ENCODE measurements at places on chromosomes 3 and 15.

DNA sequence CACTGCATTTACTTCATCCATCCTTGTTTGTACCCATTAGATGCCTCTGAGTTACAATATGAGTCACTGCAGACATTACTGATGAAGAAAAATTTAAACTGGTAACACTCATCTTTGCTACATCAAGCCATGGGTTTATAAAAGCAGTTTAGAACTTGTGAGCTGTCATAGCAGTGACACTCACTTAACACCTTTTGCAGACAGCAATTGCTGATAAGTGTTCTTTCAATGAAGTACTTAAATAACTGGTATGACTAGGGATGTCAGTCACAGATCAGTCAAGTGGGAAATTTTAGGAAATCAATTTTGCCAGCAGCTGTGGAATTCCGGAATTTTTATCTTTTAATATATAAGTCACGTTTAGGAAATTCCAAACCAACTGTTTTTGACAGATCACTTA, 643.0 kb downstream of the TBL1XR1 start:
- no peak for DNase-seq

- no peak for DNase-seq
Observed at GRCh38 chr3:169665264-169666075, 2.0 kb upstream of the MECOM start.

- DNase-seq, result no peak
Observed at GRCh38 chr15:72971766-72972165, 80.5 kb upstream of the NEO1 start.

DNA sequence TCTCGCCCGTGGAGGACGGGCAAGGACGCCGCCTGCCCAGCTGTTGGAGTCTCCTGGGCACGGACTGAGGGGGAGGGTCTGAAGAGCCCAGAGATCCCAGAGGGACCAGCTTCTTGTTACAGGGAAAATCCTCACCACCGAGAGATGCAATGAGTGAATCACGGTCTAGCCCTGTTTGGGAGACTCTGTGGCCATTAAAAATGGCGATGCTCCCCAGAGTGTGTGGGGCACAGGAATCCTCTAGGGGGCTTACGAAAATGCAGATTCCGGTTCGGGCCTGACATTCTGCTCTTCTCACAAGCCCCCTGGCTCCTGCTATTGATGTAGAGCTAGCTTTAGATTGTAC, 35.5 kb upstream of the EPHB3 start:
- DNase-seq, result no peak

DNA sequence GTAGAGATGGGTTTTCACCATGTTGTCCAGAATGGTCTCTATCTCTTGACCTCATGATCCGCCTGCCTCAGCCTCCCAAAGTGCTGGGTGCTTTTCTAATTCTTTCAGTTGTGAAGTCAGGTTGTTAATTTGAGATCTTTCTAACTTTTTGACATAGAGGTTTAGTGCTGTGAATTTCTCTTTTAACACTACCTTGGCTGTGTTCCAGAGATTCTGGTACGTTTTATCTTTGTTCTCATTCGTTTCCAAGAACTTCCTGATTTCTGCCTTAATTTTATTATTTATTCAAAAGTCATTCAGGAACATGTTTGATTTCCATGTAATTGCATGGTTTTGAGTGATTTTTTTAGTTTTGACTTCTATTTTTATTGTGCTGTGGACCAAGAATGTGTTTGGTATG, 63.5 kb upstream of the CCDC54 start:
- no peak for DNase-seq

DNA sequence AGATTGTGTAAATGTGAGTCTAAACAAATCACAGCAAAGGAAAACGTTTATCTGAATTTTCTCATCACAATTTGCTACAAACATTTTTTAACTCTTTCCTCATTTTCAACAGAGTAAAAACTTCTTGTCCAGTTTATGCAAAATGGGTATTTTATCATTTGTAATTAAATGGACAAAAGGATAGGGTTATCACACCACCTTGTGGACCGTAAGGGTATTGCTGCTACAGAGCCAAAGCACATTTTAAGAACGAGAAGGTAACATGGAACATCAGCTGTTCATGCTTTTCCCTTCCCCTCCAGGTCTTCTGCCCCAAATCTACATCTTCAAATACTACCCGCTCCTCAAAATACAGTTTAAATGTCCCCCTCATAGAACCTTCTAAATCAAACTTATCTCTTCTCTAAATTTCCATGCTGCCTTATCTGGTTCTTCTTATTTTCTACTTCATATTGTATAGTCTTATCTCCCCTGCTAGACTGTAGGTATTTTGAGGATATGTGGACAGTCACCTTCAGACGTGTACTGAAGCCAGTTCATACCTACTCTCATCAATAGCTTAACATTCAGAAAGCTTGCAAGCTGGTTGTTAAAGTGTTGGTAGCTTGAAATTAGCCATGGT, 12.8 kb upstream of the SETMAR start:
- DNase-seq, result peak; percentile 73

GRCh38 chr3:101936419-101937356, 87.4 kb downstream of the NFKBIZ start:
- peak; percentile 66 for DNase-seq
